Adipocyte (in vitro differentiated cells): ENCODE measurements at places on chromosomes 6 and 20.

DNA sequence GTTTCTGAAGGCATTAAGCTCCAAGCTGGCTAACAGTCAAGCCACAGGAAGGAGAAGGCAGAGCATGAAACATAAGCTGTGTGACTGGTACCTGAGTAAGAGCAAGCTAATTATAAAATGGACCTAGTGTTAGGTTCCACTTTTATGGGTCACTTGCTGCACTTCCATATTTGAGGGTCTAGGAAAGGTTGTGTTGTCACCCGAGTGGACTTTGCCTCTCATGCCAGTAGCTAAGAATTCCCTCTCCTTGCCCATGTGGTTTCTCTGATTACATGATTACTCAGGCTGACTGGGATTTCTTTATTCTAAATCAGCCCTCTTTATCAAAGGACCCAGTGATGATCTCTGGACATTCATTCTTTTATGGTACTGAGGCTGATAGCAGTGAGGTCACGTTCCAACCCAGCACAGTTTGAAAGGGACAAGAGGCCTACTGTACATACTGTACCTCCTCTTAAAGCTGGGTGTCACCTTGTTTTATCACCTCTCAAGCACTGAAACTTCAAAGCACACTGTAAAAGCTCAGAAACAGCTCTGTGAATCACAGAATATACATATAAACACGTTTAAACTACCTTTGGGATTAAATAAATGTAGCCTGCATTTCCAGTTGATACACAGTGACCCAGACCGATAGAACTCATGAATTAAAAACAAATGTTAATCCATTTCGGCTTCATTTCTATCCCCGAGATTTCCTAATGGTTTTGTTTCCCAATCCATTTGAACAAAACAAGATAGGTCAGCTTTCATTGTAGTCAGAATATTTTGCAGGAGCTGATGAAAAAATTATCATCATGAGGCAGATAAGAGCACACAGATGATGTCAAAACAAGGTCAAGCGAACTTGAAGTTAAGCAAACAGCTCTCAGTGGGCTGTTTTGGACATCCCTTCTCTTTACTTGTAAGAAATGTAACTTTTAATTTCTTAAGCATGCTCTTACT lies 96.5 kb downstream of the ALDH8A1 start:
- DNase-seq, result peak; percentile 46

DNA sequence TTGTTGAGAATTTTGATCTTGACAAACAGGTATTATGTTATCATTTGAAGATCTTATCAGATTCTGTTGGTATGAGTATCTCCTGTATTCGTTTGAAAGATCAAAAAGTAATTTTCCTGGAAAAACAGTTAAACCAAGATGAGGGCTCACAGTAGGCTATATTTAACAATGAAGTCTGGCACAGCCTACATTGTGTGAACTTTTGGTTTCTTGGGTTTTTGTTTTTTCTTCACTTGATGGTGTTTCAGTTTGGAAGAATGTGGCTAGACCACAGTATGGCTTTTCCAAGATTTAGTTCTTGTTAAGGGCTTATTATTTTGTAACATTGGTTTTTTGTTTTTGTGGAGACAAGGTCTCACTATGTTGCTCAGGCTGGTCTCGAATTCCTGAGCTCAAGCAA lies 306.4 kb downstream of the CDKAL1 start:
- DNase-seq, result peak; percentile 37

- no peak for DNase-seq
These were observed 88.5 kb upstream of the EXOC2 start for GRCh38 chr6:781350-781961.

- no peak for DNase-seq
These were observed 22.3 kb upstream of the HLA-DQA2 start for GRCh38 chr6:32718879-32719278.

DNA sequence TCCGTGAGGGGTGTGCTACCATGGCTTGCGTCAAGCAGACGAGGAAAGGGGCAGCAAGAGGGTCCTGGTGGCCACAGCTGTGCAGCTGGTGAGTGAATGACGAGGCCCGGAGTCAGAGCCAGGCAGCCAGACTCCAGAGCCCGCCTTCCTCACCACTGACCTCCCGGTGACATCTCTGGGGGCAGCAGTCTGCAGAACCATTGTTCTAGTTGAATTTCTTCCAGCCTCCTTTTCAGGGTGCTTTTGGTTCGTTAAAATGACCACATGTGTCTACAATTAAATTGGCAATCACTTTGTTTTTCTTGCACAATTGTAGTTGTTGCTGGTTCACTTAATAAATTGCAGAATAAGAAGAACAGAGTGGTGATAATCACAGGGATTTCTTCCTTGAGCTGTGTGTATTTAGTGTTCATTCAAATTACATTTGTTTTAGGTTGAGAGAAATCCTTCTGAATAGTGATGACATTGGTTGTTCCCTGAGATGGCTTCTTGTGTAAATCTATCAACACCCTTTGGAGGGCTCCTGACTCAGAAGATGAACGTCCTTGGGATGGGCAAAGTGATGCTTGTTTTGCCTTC lies 96.4 kb downstream of the TULP4 start:
- DNase-seq, result peak; percentile 65

DNA sequence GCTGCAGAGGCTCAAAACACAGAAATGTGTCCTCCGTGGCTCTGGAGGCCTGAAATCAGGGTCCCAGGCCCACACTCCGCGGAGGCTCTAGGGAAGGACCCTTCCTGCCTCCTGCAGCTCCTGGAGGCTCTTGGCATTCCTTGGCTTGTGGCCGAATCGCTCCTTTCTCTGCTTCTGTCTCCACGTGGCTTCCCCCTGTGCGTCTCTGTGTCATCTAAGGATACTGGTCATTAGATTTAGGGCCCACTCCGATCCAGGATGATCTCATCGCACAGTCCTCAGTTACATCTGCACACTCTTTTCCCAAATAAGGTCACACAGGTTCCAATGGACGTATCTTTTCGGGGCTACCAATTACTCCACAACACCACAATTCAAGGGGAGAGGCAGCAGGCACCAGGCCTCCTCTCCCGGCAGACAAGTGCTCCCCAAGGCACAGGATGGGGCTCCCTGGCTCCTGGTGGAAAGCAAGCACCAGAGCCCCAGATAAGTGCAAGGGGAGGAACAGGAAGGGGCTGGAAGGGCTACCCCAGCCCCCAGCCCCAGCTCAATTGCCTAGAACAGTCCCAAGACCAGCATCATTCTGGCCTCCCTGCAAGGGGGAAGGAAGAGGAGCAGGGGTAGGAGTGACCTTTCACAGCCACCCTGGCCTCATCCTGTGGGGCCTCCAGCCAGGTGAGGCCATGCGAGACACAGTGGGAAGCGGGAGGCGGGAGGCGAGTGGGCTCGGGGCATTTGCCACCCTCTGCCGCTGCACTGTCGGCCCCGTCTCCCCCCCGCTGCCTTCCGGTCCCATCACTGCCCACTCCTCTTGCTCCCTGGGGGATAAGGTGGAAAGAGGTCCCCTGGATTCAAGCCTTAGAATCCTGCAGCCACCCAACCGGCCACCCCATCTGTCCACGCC lies 16.3 kb downstream of the NTSR1 start:
- no peak for DNase-seq

DNA sequence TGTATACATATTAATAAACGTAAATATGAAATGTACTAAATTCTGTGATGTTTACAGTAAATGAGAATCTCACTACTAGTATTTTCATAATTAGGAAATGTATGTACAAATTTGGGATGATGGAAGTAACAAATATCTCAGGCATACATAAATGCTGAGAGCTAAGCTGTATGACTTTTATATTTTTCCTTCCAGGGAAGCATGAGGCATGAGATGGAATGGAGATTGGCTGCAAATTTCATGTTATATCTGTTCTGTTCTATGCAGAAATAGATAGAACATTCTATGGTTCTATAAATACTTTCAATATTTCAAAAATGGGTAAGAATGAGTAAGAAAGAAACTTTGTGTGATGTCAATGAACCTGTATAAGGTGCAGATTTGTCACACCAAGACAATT lies 335.2 kb downstream of the KHDRBS2 start:
- no peak for DNase-seq

- no peak for DNase-seq
These were observed 19.1 kb downstream of the SLX4IP start for GRCh38 chr20:10454151-10454750.

- DNase-seq, result no peak
These were observed 6.0 kb downstream of the CLPSL1 start for GRCh38 chr6:35786810-35787209.

DNA sequence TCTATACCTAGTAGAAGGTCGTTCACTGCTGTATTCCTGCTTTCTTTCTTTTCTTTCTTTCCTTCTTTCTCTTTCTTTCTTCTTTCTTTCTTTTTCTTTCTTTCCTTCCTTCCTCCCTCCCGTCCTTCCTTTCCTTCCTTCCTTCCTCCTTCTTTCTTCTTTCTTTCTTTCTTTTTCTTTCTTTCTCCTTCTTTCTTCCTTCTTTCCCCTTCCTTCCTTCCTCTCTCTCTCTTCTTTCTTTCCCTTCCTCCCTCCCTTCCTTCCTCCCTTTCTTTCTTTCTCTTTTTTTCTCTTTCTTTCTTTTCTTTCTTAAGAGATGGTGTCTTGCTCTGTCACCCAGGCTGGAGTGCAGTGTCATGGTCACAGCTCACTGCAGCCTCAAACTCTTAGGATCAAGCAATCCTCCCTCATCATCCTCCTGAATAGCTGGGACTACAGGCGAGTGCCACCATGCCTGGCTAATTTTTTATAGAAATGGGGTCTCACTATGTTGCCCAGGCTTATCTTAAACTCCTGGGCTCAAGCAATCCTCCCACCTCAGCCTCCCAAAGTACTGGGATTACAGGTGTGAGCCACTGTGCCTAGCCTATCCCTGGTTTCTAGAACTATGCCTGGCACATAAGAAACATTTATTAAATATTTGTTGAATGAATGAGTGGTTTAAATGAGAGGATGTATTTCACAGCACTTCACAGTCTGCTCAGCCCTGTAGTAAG lies 2.6 kb upstream of the DNPH1 start:
- DNase-seq, result no peak

DNA sequence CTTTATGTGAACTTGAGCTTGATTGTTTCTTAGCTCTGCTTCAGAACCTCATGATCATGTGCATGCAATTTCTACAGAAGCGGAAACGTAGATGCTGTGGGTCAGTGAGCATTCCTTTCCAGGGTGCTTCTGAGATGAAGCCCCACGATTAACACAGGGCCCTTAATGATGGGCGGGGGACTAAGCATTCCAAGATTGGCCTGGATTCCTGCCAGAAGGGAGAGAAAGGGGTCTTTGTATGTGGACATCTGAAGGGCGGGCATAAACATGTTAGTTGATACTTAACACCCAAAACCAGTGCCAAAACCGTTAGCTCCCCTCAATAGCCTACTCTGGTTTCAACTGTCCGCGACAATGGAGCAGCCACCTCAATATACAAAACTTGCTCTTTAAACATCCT lies 46.9 kb upstream of the POU3F2 start:
- no peak for DNase-seq

- DNase-seq, result no peak
These were observed 5.0 kb downstream of the KIF3B start for GRCh38 chr20:32282461-32282860.

GRCh38 chr6:163813979-163814493 lies 399.5 kb downstream of the QKI start:
- no peak for DNase-seq

GRCh38 chr6:50952092-50952907 lies 133.6 kb downstream of the TFAP2B start:
- DNase-seq, result no peak

DNA sequence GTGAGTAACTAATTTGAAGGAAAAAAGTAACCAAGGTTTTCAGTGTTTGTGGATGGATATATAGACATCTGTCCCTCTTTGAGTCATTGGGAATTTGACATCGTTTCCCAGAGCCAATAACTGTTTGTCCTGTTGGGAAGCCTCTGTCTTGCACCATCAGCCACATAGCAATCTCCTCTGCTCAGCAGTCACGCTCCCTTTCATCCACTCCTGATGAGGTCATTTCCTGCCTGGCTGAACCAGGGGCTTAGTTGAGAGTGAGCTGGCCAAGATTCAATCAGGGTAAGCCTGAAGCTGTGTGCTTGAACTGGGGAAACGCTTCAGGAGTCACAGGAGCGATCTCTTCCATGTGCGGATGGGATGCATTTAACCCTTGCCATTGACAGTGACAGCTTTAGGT lies 121.5 kb upstream of the FOXQ1 start:
- DNase-seq, result peak; percentile 95

DNA sequence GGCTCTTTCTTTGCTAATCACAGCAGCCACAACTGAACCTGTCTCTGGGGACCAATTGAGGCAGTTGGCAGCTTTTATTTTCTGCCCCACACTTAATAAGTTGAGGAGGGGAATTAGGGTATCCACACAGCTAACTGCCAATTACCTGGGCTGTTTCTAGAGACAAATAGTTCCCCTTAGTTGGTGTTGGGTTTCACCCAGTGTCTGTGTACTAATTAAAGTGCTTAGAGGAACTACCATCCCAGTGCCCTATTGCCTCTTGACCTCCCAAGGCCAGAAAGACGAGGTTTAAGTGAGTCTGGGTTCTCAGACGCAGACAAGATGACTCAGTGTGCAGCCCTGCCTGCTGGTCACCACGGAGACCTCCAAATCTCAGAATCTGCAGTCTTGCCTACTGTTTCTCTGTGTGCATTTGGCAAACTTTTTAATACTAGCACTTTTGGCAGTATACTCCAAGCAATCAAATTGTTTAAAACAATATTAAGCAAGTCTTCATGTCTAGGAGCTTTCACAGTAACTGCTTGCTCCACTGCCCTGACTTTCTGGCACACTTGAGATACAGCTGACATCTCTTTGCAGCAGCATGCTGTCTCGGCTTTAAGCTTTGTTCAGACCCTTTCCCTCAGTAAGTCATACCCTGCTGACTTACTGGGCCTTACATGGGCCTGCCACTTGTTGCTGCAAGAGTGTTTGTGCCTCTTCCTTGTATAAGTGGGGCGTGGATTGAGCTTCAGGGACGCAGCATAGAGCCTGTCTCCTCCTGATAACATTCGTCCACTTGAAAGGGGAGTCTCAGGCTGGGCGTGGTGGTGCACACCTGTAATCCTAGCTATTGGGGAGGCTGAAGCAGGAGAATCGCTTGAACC lies 31.9 kb downstream of the STK35 start:
- peak; percentile 74 for DNase-seq

- peak; percentile 51 for DNase-seq
These were observed 37.9 kb downstream of the SPATA2 start for GRCh38 chr20:49877386-49877921.

DNA sequence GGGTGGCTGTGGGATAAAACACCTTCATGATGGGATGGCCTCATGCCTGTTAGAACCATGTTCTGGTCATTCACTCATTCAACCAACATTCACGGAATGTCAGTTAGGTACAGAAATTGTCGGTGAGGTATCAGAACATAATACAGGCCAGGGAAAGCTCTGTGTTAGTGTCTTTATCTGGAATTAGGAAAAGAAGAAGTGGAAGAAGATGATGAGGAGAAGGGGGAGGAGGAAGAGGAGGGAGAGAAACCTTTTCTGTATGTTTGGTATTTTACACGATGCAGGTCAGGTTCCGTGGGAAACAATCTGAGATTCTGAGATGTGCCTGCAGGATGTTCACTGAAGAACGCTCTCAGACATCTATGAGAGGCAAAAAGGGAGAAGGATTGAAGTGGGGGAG lies 5.6 kb downstream of the ADTRP start:
- DNase-seq, result no peak
